ENCODE measurements at places on chromosomes 1 and 21.

- no peak for DNase-seq
These were observed 11.9 kb downstream of the MTFR1L start for GRCh38 chr1:25831569-25832196.

- DNase-seq, result no peak
These were observed 3.1 kb upstream of the OR10J1 start for GRCh38 chr1:159436469-159436868.

DNA sequence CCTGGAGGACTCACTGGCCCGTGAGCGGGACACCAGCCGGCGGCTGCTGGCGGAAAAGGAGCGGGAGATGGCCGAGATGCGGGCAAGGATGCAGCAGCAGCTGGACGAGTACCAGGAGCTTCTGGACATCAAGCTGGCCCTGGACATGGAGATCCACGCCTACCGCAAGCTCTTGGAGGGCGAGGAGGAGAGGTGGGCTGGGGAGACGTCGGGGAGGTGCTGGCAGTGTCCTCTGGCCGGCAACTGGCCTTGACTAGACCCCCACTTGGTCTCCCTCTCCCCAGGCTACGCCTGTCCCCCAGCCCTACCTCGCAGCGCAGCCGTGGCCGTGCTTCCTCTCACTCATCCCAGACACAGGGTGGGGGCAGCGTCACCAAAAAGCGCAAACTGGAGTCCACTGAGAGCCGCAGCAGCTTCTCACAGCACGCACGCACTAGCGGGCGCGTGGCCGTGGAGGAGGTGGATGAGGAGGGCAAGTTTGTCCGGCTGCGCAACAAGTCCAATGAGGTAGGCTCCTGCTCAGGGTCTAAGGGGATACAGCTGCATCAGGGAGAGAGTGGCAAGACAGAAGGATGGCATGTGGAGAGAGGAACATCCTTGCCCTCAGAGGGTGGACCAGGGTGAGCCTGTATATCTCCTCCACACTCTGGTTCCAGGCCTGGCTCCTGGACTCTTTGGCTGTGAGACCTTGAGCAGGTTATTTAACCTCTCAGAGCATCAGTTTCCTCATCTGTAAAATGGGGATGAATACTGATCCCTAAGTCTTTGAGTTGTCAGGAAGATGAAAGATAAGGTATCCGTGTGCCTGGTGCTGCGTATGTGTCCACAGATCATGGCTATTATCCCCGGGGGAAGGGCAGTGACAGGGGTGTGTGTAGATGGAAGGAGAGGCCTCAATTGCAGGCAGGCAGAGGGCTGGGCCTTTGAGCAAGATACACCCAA lies 17.2 kb upstream of the SEMA4A start:
- DNase-seq, result no peak

GRCh38 chr1:33468967-33469366 lies 3.5 kb upstream of the ZSCAN20 start:
- no peak for DNase-seq

- peak; percentile 2 for DNase-seq
These were observed 4.1 kb upstream of the HPDL start for GRCh38 chr1:45322486-45323040.

GRCh38 chr1:221564891-221565290 lies 177.0 kb downstream of the DUSP10 start:
- no peak for DNase-seq

DNA sequence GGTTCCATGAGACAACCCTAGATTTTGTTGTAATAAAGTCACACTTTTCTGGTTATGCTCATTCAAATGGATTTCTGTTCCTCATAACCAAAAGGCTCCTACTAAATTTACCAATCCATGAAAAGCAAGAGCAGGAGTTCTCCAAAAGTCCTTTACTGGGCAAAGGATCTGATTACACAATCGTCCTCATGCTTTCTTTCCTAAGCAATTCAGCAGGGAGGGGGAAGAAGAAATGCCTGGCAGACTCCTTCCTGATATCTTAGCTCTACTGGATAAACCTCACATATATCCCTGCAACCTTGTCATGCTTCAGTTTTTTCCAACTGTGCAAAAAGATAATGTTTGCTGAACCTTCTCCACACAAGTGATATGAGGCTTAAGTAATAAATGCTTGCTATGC lies 67.6 kb upstream of the GUCA2B start:
- DNase-seq, result peak; percentile 60

DNA sequence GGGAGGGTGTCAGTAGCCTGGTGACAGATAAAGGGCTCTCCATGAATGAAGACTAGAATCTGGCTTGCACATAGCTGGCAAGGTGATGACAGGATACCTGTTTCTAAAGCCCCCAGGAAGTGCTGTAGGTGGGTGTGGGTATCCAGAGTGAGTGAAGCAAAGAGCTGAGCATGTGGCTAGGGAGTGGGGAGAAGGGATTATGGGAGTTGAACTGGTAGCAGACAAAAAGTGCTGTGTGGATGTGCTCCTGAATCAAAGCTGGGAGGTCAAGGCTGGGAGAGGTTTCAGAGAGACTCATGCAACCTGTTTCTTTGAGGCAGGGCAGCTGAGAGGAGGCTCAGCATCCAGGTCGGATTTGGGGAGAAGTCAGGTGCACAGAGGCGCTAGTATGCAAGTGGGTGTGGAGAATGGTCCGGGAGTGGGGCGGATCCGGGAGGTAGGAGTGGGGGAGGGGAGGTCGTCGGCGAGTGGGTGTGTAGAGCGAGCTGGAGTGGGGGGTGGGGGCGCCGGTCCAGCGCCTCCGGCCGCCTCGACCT lies 600 bp downstream of the ASTN1 start:
- DNase-seq, result no peak

GRCh38 chr1:217542136-217542777 lies 88.6 kb downstream of the GPATCH2 start:
- no peak for DNase-seq

DNA sequence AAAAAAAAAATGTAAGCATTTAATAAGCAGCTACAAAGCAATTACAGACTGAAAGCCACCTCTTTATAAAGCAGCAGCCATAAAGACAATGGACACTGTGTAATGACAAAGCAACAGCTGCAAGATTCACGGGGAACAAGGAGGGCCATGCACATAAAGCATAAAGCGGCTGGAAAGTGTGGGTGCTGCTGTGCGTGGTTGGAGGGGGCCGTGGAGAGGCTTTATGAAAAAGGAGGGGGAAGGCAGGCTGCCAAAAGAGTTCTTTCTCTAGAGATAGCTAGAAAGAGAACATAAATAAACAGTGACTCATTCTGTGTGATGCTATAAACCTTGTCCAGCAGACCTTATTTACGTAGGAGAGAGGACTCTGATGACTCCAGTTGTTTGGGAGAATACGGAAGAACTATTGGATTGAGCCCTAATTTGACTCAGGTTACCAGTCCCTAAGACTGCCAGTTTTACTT lies 49.3 kb downstream of the ADAMTS1 start:
- peak; percentile 49 for DNase-seq

- DNase-seq, result peak; percentile 89
These were observed 80.9 kb upstream of the LBR start for GRCh38 chr1:225508538-225509375.

DNA sequence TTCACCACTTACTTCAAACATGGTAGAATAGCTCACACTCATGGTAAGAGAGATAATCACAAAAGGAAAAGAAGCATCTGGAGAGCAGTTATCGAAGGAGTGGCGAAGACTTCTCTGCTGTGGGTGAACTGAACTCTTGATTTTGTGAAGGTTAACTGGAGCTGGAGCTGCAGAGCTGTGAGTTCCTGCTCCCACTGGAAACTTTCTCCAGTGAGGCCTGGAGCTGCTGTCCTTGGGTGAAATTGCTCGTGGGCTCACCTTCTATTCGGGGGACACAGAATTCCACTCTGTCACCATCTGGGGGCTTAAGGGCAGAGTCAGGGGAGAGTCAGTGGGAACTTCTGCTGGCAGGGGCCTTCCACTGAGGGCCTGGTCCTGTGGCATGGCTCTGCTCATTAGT lies 45.9 kb downstream of the MAB21L3 start:
- no peak for DNase-seq

DNA sequence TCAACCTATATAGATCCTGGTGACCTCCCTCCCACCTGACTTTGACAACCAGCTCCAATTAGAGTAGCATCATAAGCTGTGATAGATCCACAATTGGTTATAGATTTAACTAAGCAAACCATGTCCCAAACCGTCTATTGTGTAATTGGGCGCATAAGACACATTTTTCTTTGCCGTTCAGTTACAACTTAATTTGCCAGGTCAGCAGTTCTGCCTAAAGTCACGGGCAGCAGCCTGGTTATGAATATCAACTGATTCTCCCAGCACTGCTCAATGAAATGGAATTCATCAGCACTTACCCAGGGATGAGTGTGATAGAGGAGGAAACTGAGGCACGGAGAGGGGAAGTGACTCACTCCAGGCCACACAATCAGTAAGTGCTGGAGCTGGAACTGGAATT lies 73.4 kb downstream of the KLHDC7A start:
- no peak for DNase-seq

- DNase-seq, result no peak
These were observed 48.0 kb downstream of the DMAP1 start for GRCh38 chr1:44261171-44261817.

Data from GM03348 (cell line).